Activated CD8-positive, alpha-beta memory T cell treated with anti-CD3 and anti-CD28 coated beads for 48 hours (primary cell): ENCODE measurements at places on chromosomes 11 and 22.

GRCh38 chr11:575313-575995, 816 bp upstream of the PHRF1 start:
- peak; percentile 58 for DNase-seq

DNA sequence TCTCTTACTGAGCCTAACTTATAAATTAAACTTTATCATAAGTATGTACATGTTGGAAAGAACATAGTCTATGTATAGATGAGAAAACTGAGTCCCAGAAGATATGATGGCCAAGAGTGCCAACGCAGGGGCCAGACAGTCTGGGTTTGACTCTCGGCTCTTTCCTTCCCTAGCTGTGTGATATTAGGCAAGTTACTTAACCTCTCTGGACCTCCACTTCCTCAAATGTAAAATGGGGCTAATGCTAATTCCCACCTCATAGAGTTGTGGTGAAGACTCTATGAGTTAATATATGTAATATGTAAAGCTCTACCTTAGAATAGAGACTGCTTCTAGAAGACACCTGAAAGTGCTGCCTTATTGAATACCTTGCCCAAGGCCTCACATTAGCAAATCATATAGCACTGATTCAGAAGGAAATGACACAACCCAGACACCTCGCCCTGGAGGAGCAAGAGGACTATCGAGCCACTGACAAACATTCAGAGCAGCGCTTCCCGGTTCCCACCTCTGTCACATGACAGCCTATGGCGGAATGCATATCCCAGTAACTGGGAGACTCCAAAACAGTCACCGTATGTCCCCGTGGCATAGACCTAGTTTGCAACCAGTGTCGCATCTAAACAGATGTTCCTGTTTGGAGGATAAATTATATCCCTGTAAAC, 11.3 kb upstream of the CCDC86 start:
- no peak for DNase-seq

DNA sequence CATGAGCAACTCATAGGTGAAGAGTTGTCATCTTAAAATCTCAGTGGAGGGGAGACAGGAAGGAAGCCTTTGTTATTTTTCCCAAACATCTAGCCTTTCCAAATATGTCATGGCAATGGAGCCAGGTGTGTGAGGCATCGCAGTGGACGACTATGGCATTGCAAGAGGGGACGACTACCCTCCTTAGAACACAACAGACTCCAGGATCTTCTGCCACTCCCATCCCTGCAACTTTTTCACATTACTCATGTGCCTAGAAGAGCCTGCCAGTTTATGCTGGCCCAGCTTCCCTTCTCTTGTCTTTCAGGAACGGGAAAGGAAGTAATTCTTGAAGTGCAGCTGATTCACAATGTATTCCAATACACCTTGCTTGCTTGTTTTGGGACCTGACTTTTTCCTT, 1008.4 kb downstream of the OPCML start:
- DNase-seq, result no peak

DNA sequence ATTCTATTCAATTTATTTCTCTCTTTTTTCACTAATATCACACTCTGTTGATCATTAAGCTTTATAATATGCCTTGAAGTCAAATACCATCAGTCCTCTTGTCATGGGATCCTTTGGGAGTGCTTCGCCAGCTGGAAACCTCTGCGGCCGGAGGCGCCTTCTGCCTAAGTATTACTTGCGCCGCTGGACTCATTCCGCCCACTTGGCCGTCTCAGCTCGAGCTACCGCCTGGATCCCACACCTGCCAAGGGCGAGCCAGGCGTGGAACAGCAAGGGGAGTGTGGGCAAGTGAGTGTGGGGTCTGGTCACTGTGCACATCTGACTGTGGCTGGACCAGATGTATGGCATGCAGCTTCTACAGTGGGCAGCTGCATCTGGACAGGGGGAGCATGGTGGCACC, 9.1 kb upstream of the MAP6 start:
- no peak for DNase-seq

GRCh38 chr22:24436553-24436952, 9.2 kb downstream of the ADORA2A start:
- no peak for DNase-seq

DNA sequence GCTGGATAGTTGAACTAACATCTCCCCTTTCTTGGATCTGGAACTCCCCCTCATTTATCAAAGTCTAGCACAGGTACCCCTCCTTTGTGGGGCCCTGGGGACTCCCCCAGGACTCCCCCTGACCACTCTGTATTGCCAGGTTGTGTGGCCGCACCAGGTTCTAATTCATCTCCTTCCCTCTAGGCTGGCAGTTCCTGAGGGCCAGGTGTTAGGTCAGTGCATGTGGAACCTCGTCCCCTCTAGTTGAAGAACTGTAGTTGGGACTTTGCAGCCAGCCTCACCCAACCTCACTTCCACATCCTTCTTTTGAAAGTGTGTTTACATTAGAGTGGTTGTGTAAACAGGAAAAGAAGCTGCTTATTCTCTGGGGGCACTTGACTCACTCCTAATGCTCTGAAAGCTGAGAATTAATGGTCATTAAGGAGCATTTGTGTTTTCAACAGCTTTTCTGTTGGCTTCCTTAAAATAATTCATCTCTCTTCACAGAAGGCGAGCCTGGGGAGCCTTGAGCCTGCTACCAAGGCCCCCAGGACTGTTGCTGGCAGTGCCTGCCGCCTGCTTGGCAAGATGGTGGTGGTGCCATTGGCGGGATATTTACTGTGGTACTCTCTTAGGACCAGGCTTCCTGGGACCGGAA, 11.8 kb downstream of the UPB1 start:
- DNase-seq, result no peak

DNA sequence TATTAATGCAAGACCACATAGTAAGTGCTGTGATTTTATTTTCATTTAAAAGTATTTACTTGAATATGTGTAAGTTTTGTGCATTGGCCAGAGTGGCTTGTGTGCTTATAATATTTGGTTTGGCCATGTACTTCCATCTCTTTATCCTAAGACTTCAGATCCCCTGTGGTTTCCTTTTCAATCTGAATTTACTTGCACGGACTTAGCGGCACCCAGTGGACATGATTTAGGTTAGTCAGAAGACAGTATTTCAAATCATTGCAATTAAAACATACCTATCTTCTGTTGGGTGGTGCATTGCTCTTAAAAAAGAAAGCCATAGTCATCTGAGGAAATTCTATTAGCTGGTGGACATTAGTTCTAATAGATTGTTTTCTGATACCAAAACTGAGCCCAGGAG, 30.7 kb downstream of the PIWIL4 start:
- DNase-seq, result no peak

DNA sequence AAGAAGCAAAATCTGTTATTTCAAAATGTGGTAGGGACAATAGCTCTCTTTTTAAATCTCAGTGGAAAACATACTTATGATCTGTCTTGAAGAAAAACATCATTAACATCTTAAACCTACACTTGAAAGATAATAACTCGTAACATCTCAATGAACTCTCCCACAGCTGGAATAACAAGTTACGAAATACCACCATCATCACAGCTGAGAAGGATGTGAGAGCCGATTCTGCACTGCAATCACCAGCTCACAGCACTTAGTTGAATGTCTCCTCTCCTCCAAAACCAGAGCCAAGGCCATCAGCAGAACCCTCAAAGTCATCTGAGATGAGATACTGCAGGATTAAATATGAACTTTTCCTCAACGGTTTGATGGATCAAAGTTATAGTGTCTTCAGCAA, 124.3 kb downstream of the ARHGAP20 start:
- DNase-seq, result no peak

DNA sequence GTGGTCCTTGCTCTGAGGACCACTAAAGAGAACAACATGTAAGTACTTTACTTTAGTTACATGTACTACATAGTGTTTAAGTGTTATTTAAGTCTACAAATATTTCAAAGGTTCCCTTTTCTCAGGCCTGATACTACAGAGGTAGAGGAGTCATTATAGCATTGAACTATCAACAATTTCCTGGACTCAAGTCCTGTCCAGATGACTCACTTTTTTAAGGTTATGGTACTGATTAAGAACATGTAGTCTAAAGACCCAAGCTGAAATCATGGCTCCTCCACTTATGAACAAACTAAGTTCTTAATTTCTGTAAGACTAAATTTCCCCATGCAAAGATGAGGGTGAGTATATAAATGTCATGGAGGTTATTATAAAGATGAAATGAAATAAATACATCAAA, 74.7 kb downstream of the NARS2 start:
- DNase-seq, result no peak

- DNase-seq, result no peak
Observed at GRCh38 chr11:844693-845644, 2.3 kb downstream of the TSPAN4 start.

DNA sequence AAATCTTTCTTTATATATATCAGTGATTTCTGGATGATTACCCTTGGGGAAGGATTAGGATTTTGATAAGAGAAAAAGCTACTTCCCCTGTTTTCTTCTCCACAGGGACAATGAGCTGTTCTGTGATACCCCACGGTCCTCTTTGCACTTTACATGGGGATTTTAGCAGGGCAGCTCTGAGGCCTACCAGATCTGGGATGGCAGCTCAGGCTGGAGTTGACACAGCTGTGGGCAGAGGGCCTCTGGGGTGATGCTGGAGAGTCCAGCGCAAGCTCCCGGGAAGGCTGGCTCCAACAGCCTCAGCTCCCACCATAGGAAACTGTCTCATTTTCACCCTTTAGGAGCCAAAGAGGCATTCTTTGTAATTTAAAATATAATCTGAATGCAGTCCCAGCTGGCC, 383.8 kb upstream of the NARS2 start:
- DNase-seq, result no peak

GRCh38 chr11:11636671-11637070, 14.9 kb upstream of the GALNT18 start:
- DNase-seq, result no peak

DNA sequence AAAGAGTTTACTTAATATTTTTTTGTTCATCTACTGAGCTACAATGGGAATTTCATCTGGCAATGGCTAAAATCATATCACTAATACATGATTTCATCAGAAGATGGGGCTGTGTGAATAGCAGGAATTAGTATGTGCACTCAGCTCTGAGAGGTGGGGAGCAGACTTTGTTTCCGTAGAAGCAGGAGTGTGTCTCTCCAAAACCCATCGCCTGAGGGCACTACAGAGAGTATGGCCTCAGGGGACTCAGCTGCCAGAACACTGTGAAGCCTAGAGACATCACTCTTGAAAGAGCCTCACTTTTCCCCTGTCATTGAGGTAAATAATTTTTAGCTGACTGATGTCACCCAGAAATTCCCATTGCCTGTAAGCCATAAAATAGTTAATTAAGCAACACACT, 261.4 kb upstream of the ISX start:
- DNase-seq, result no peak

GRCh38 chr11:80815752-80816453, 1375.1 kb upstream of the TENM4 start:
- no peak for DNase-seq

- DNase-seq, result no peak
Observed at GRCh38 chr22:42331014-42331413, 60.6 kb upstream of the TCF20 start.

GRCh38 chr11:75553889-75554257, 8.2 kb upstream of the SERPINH1 start:
- no peak for DNase-seq

DNA sequence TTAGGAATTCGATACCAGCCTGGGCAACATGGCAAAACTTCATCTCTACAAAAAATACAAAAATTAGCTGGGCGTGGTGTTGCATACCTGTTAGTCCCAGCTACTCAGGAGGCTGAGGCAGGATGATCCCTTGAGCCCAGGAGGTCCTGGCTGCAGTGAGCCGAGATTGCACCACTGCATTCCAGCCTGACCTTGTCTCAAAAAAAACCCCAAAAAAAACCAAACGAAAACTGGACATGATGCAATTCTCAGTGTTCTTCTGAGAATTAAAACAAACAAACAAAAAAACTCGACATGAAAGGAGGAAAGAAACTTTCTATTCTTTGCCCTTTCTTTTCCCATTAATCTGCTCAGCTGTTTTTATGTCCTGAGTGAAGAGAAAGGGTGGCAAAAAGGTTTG, 7.4 kb downstream of the MED17 start:
- no peak for DNase-seq
